A172 (cell line): ENCODE measurements at places on chromosomes 11 and 22. TPM values are rescaled to one million over a fixed set of nuclear protein-coding genes. Genes with fewer than 3 reads are reported as not detected.

The CATSPER1 gene
- 0.29 and 0.41 TPM in 2 replicates for total RNA-seq

The LRRN4CL gene
- total RNA-seq: 2.8 and 5.1 TPM in 2 replicates

The OR52E2 gene
- not detected in 2 replicates for total RNA-seq

The TMEM121B gene
- total RNA-seq: 0.05 and 0.24 TPM in 2 replicates

The USP2 gene
- 0.17 TPM in 1 of 2 replicates, not detected in the other for total RNA-seq

The APOBEC3B gene
- 4.9 and 8.7 TPM in 2 replicates for total RNA-seq

The RIC3 gene
- total RNA-seq: 1.1 TPM in 1 of 2 replicates, not detected in the other

The E2F8 gene
- total RNA-seq: 6.5 and 8.2 TPM in 2 replicates

The OR5T1 gene
- not detected in 2 replicates for total RNA-seq

The DCUN1D5 gene
- 75.1 and 97.4 TPM in 2 replicates for total RNA-seq

The BRSK2 gene
- total RNA-seq: 8.6 and 13.0 TPM in 2 replicates

The LMO1 gene
- total RNA-seq: 0.22 and 1.7 TPM in 2 replicates

The DGCR6 gene
- 0.36 and 1.2 TPM in 2 replicates for total RNA-seq

The OR8D1 gene
- not detected in 2 replicates for total RNA-seq

The CTSF gene
- 1.6 and 7.8 TPM in 2 replicates for total RNA-seq

The ST14 gene
- total RNA-seq: 0.10 TPM in 1 of 2 replicates, not detected in the other

The IL18 gene
- total RNA-seq: 32.4 and 68.3 TPM in 2 replicates

The OR51E1 gene
- total RNA-seq: not detected in 2 replicates

The NFAM1 gene
- 0.02 TPM in 1 of 2 replicates, not detected in the other for total RNA-seq

The SART1 gene
- total RNA-seq: 35.8 and 54.8 TPM in 2 replicates

The GRAP2 gene
- not detected in 2 replicates for total RNA-seq

The RASD2 gene
- 0.50 and 0.59 TPM in 2 replicates for total RNA-seq

The C22orf42 gene
- not detected in 2 replicates for total RNA-seq

The OR56A4 gene
- total RNA-seq: not detected in 2 replicates

The KREMEN1 gene
- 2.0 and 2.1 TPM in 2 replicates for total RNA-seq

The TSPAN32 gene
- 13.3 and 16.9 TPM in 2 replicates for total RNA-seq

The MS4A4A gene
- total RNA-seq: not detected in 2 replicates

The MLC1 gene
- 0.02 and 0.10 TPM in 2 replicates for total RNA-seq

The PNPLA2 gene
- total RNA-seq: 17.0 and 33.8 TPM in 2 replicates

The APOBEC3G gene
- total RNA-seq: 21.4 and 23.3 TPM in 2 replicates

The OR8G1 gene
- total RNA-seq: not detected in 2 replicates

The EMSY gene
- 17.9 and 29.2 TPM in 2 replicates for total RNA-seq

The MDK gene
- 8.9 and 13.3 TPM in 2 replicates for total RNA-seq

The OR51E2 gene
- total RNA-seq: not detected in 2 replicates
